Activated T-cell treated with anti-CD3 and anti-CD28 coated beads, Interleukin-2, amount 50 U/mL, for 48 hours (primary cell): ENCODE measurements at places on chromosomes 12 and 14.
A peak's percentile ranks its signal among the peaks of the same experiment; 100 is the strongest.

DNA sequence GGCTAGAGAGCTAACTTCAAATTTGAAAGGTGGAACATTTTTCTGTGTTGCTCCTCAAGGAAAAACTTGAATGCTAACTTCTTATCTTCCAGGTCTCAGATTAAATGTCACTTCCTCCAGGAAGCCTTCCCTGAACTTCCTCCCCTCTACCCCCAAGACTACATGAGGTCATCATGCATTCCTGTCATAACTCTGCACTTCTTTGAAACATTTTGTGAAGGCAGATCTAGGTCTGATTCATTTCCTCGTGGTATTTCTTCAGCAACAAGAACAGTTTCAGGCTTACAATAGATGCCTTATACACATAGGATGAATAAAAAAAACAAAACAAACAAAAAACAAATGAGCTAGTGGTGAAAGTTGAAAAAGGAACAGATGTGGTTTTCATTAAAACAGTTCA lies 97.1 kb upstream of the SRRM4 start:
- no peak for DNase-seq

- DNase-seq, result no peak
Observed at GRCh38 chr14:61644834-61645233, 50.5 kb upstream of the HIF1A start.

DNA sequence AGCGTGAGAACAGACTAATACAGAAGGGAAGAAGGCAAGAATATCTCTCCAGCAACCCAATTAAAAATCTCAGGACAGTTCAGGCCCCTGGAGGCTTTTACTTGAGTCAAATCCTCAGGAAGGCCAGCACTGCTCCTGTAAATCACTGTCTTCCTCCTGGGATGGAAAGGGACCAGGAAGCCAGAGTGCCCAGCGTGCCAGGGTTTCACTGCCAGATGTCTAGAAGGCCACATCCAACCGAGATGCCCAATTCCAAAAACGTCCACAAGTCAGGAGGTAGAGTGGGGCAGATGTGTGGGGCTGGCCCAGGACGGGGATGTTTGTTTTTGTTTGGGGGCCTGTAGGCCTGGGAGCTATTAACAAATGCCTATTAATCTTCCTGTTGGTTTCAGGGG lies 332.0 kb downstream of the MED13L start:
- no peak for DNase-seq

- DNase-seq, result no peak
Observed at GRCh38 chr12:118368821-118369220, 3.9 kb downstream of the TAOK3 start.

DNA sequence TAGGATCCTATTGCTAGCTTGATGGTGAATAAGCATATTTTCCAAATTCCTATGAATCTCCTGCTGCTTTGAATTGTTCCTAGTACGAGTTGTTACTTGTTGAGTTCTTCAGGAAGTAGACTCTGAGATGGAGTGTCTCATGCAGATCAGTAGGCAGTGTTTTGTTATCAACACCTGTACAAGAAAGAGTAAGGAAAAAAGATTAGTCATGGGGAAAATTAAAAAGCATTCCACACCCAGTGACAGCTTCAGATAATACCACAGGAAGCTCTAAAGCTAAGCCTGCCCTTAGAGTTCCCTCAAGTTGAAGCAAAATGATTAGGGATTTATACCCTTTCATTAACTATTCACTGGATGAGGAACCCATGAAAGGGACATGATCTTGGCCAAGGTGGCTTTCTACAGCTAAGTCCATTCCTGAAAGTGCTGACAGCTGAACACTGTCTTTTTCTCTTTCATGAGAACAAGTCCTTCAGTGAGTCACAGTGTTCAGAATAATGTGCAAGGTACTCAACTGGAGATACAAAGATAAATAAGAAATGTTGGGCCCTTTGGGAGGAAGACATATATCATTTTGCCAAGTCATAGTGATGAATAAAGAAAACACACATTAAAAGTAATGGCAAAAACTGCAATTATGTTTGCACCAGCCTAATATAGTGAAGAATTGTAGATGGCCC lies 49.1 kb downstream of the CCER1 start:
- DNase-seq, result no peak

GRCh38 chr12:112881602-112882001 lies 25.2 kb upstream of the OAS1 start:
- DNase-seq, result no peak

DNA sequence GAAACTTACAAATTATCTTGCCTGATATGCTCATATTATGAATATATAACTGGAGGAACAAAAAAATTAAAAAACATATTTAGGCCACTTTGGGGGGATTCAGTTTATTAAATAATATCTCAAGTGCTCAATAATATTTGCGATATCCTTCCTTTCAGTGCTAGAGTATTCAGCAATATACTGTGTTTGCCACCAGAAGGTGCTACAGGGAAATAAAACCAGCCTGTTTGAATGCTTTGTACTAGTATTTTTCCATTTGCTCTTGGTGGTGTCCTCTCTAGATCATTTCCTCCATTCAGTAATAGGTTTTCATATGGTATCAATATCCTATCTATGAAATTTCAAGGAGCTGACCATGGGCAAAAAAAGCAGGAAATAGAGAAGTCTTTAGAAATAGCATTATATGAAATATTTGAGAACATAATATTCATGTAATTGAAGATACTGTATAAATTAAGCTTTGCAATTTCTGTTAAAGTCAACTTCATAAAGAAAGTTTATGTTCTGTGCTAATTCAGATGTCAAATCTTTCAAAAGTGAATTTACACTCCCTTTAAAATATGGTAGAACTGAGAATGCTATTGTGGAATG lies 106.2 kb upstream of the NAV3 start:
- no peak for DNase-seq

DNA sequence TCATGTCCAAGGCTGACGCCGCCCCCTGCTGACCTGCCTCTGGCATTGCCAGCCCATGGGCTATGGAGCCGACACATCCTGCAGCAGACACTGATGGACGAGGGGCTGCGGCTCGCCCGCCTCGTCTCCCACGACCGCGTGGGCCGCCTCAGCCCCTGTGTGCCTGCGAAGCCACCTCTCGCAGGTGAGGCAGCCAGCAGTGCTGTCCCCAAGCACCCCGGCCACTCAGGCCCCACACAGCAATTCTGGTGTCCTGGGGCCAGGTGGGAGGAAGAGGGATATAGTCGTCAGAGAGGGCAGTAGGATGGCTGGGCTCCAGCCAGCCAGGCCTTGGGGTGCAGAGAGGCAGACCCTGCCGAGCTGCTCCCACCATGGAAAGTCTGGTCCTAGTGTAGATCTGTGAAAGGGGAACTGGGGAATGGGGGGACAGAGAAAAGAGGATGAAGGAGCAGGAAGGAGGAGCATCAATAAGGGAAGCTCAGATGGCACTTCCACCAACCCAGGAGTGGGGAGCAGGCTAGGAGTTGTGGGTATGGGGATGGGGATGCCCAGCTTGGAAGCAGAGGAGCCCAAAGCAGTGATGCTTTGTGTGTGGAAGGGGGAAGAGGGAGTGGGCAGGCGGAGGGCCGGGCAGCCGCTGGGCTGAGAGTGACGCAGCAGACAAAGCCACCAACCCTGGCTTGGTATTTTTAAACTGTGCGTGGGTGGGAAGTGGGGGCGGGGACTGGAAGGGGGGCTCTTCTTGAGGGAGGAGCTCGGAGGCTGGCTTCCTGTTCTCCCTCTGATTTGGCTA lies 4.7 kb downstream of the NAB2 start:
- DNase-seq, result peak; percentile 85

DNA sequence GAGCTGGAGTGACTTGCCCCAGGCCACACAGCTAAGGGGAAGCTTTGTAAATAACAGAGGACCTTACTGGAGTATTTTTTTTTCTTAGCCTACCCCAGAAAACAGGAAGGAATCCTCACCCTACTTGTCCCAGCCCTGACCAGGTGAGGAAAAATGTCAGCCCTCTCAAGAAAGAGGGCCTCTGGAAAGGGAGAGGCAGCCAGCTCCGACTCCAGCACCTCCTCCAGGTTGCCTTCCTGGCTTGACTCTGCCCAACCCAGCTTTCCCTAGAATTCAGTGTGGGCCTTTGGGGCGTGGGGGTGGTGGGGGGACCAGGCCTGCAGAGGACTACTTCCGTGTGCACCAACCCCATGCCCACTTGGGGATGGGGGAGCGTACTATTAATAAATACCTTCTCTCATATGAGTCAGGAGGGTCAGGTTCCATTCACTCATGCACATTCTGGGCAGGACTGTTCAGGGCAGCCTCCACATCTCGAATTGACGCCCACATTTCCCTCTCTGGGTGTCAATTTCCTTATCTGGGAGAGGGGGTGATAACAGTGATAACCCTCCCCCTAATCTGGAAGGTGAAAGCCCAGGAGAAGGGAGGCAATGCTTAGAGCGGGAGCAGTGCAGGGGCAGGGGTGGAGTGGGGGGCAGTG lies 5.2 kb downstream of the RHOF start:
- peak; percentile 35 for DNase-seq

DNA sequence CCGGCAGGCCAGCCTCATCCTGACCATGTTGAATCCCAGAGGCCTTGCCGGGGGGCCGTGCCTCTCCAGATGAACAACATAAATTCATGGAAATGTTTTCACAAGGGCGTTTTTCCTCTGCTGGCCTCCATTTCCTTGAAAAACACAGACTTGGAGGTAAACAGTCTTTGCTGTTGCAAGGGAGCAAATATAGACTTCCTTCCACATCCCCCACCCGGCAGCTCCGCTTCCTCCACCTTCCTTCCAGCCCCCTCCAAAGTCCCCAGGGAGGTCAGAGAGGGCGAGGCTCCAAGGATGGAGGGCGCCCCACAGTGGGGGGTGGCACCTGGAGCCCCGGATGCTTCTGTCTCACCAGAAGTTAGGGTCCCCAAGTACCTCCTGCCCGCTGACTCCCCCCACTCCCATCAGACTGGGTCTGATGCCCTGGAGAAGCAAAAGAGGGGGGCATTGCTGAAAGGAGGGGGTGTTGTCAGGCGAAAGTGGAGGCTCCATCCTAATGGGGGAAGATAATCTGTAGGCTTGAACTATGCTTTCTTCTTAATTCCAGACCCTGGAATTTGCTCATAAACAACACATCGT lies 31.1 kb downstream of the CALM1 start:
- no peak for DNase-seq
